Vagina (tissue), 2 donors: ENCODE measurements at places on chromosomes 5 and 9. TPM values are rescaled to one million over a fixed set of nuclear protein-coding genes. Genes with fewer than 3 reads are reported as not detected.

IFNA2 gene
- total RNA-seq = not detected

ZNF883 gene
- 0.98 TPM for total RNA-seq

CYLC2 gene
- not detected for total RNA-seq

ACSL6 gene
- total RNA-seq = 0.49 TPM

GFI1B gene
- not detected for total RNA-seq

DNA sequence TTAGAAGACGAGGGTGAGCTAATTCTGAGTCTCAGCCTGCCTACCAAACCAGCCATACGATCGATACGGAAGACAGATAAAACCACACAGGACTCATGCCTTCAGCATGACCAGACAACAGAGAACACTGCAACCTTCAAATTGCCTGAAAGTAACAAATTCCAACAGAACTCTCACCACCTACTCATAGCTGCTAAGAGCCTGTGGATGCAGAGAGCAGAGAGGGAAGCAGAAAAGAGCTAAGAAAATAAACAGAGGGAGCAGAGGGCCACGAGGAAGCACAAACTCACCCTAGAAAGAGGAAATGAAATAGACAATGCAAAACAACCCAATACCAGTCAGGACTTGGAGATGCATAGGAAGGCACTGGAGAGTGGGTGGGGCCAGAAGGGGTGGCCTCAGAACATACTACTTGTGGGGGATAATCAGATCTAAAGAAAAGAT lies 86.7 kb upstream of the TAS2R1 start:
- H3K4me3 ChIP-seq = no peak overlapping the region
- DNase-seq = no peak
- H3K36me3 ChIP-seq = no peaks in the 10 kb centered on the region
- H3K27me3 ChIP-seq = no peaks in the 10 kb centered on the region
- H3K4me1 ChIP-seq = no peaks in the 10 kb centered on the region

DNA sequence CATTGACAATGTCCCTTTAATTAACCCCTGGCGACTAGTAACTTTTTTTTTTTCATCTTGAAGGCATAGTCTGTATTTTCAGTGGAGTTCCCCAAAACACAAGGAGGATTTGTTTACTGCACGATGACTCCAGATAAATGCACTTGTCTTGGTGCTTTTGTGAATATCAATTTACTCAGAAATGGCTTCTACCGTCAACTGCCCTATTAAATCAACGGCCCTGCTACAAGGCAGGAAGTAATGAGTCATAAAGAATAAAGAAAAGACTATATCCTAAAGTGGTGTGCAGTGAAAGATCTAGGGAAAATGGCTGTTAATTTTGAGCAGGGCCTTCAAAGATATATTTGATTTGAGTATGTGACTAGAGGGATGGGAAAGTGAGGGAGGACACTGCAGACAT lies 388.3 kb upstream of the CHD1 start:
- H3K4me3 ChIP-seq = no peak overlapping the region
- DNase-seq = no peak
- H3K27ac ChIP-seq = no peak overlapping the region
- no peaks in the 10 kb centered on the region for H3K4me1 ChIP-seq

- no peak for DNase-seq
- no peak overlapping the region for H3K4me3 ChIP-seq
- no peaks in the 10 kb centered on the region for H3K27me3 ChIP-seq
These were observed 32.8 kb upstream of the PIP5K1B start for GRCh38 chr9:68672215-68672614.

DNA sequence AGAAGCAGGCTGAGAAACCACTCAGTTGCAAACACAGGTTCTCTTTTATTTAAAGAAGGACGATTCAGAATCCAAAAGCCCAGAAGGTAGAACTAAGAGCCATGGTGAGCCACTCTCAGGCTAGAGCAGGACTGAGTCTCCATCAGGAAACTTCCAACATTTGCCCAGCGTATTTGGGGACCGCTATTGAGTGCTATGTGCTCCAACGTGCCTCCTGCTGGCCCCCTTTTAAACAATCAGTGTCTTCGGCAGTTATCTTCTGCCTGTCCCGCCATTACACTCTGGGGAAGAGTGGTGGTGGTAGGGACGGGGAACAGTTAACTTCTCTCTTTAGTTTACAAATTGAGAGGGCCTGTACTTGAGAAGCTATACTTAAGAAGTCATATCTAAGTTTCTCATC lies 78.1 kb downstream of the DENND1A start:
- H3K4me3 ChIP-seq = no peak overlapping the region
- peaks cover 10% of the 10 kb centered on the region for H3K36me3 ChIP-seq
- no peaks in the 10 kb centered on the region for H3K27me3 ChIP-seq
- H3K4me1 ChIP-seq = no peaks in the 10 kb centered on the region
- DNase-seq = no peak

- H3K4me1 ChIP-seq = no peaks in the 10 kb centered on the region
- H3K27me3 ChIP-seq = no peaks in the 10 kb centered on the region
- H3K4me3 ChIP-seq = no peak overlapping the region
- H3K36me3 ChIP-seq = peaks cover 10% of the 10 kb centered on the region
- no peak overlapping the region for H3K27ac ChIP-seq
These were observed 44.3 kb upstream of the SARDH start for GRCh38 chr9:133782157-133783130.

DNA sequence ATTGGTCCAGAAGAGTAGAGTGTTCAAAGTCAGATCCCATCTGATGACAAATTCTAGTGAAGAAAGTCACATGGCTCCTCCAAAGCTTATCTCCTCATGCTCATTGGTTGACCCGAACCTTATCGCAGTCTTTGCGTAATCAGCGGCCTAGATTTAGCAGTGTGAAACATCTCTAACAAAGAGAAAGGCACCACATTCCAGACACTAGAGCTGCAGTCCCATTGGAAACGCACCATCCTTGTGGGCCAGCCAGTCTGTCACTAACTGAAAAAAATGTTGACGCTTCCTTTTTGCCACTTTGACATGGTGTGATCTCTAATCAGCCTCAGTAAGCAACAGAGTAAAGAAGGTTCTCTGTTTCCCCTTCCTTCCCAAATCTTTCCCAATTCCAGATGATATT lies 458.0 kb upstream of the WWC1 start:
- H3K4me1 ChIP-seq = peaks cover 11% of the 10 kb centered on the region
- H3K36me3 ChIP-seq = no peaks in the 10 kb centered on the region
- no peak overlapping the region for H3K27ac ChIP-seq
- H3K27me3 ChIP-seq = no peaks in the 10 kb centered on the region

GRCh38 chr5:135051399-135051798 lies 17.4 kb upstream of the PITX1 start:
- no peaks in the 10 kb centered on the region for H3K36me3 ChIP-seq
- peaks cover 5% of the 10 kb centered on the region for H3K4me1 ChIP-seq
